ENCODE measurements at places on chromosomes 13 and 19. TPM values are rescaled to one million over a fixed set of nuclear protein-coding genes. Genes with fewer than 3 reads are reported as not detected.

- DNase-seq: no peak
These were observed 97.5 kb downstream of the RGCC start for GRCh38 chr13:41554626-41555386.

DNA sequence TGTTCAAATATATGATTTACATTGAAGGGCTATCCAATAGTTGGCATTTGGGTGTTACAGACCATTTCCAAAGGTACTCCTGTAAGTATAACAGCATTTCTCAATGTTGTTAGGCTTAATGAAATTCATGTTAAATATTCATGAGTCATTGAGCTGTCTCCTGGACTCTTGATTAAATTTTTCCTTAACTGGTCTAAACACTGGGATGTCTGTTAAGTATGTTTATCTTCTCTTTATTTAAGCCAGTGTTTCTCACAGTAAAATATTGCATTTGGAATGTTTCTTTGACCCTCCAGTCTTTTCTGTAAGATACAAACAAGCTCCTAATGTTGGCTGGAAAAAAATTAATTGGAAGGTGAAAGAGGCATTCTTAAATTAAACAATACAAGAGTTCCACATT, 402.5 kb upstream of the HTR2A start:
- DNase-seq: no peak

DNA sequence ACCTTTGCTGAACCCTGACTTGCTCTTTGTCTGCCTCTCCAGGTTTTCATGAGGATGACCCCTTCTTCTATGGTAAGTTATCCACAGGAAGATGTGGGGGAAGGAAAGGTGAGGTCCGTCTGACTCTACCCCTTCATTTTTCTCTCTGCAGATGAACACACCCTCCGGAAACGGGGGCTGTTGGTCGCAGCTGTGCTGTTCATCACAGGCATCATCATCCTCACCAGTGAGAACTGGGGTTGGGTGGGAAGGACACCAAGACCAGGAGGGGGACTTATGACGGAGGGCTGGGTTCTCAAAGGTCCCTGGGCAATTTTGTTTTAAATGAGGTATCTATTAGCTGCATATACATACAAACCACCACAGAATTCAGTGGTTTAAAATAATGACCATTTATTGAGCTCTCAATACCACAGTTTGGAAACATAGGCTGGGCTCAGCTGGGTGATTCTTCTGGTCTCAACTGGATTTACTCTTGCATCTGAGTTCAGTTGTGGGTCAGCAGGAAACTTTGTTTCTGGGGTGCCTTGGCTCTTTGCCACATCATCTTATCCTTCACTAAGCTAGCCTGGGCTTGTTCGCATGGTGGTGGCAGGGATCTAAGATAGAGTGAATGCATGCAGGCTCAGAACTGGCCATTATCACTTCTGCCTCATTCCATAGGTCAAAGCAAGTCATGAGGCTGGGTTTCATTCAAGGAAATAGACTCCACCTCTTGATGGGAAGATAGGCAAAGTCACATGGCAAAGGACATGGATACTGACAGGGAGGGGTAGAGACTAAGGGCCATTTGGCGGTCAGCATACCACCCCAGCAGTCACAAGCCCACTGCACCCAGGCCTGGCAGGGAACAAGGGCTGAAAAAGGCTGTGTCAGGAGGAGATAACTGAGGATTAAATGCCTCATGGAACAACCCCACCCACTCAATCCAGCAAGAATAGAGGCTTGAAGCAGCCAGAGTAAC, 11.8 kb downstream of the FXYD5 start:
- no peak for DNase-seq

- DNase-seq: no peak
These were observed 16.0 kb downstream of the NAPSA start for GRCh38 chr19:50349277-50350057.

GRCh38 chr13:73742982-73743381, 391.2 kb downstream of the KLF12 start:
- no peak for DNase-seq

GRCh38 chr19:38057959-38058690, 151.1 kb downstream of the SIPA1L3 start:
- DNase-seq: no peak

- no peak for DNase-seq
These were observed 33.0 kb upstream of the SGCG start for GRCh38 chr13:23147827-23148226.

- no peak for DNase-seq
These were observed 243.6 kb downstream of the DLEU7 start for GRCh38 chr13:50599927-50600326.

DNA sequence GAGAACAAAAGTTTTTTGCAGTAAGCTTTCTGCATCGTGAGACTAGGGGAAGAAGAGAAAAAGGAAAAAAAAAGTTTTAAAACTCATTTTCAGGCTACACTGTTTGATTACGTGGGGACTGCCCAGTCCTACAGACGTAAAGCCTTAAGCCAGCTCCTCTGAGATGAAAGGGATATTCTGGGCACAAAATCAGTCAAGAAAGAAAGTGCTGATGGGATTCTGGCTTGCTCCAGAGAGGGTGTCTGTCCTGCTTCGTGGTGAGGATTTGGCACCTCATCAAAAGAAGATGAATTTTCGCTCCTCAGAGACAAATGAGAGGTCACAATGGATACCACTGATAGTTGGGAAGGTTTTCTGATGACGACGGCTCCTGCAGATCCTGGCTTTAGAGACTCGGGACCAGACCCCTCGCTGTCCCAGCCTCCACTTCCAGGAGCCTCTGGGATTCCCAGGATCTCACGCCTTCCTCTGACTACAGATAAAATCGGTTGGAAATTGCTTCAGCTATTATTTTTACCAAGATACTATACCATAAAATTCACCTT, 9.7 kb downstream of the TEX29 start:
- no peak for DNase-seq

GRCh38 chr19:18271433-18271841, 2.8 kb downstream of the IQCN start:
- no peak for DNase-seq

GRCh38 chr13:79346300-79346914, 59.6 kb downstream of the RBM26 start:
- no peak for DNase-seq

DNA sequence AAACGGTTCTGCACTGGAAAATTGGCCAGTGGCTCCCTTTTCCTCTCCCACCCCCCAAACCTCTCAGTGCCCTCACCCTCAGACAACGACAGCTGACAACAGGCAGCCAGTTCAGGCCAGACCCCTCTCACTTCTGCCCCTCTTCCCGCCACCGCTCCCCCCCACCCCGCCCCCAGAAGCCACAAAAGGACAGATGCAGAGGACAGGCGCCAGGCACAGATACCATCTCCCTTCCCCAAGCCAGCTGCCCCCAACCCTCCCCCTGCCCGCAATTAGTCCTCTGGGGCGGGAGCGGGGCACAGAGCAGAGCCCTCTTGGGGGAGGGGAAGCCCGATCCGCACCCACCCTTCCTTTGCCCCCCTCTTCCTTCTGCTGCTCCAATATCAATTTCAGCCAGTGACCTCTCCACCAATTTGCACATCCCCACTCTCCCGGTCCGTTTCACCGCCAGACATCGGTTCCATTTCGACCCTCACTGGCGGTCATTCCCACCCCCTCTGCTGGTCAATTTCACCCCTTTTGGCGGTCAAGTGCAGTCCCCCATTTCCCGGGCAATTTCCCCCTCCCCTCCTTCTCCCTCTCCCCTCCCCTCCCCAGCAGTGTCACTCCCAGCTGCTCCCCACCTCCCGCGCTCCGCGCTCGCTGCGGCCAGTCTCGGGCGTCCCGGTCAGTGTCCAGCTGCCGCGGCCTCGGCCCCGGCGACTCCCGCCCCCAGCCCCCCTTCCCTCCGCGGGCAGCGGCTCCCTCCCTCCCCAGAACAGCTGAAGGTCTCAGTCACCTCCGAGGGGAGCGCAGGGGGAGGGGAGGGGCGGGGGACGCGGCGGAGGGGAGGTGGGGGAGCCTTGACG, at the start of gene SHD:
SHD (plus strand) TSS at position 848 of the 848 bp plus-strand sequence. CDS start 798 bp downstream, outside the sequence.
- no peak for DNase-seq

GRCh38 chr19:41944336-41944735, 14.8 kb downstream of the RABAC1 start:
- no peak for DNase-seq

GRCh38 chr13:66503890-66504289, 726.2 kb downstream of the PCDH9 start:
- DNase-seq: no peak

- no peak for DNase-seq
These were observed 35.9 kb downstream of the BTBD2 start for GRCh38 chr19:1979642-1980041.

GRCh38 chr19:38004186-38004520, 97.1 kb downstream of the SIPA1L3 start:
- DNase-seq: no peak

DNA sequence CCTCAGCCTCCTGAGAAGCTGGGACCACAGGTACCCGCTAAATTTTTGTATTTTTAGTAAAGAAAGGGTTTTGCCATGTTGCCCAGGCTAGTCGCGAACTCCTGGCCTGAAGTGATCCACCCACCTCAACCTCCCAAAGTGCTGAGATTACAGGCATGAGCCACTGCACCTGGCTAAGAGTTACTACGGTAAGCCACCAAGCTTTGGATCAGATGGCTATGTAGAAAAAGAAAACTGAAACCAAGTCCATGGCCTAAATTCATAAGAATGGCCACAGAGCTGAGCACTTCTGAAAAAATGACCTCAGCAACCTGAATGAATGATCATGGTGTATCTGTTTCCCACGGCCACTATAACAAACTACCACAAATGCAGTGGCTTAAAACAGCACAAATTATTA, 9.4 kb downstream of the OPA3 start:
- no peak for DNase-seq

- DNase-seq: no peak
These were observed 217.0 kb upstream of the OBI1 start for GRCh38 chr13:78875792-78876580.

- DNase-seq: no peak
These were observed 441.0 kb downstream of the KLF12 start for GRCh38 chr13:73693215-73693614.

Gene DDA1
- 33.3 TPM for total RNA-seq

Gene KMT5C
- total RNA-seq: 6.9 TPM

Gene WDR18
- total RNA-seq: 17.2 TPM

Gene SLITRK6
- total RNA-seq: 0.84 TPM

Gene NHLRC3
- total RNA-seq: 12.2 TPM

Gene CCL25
- not detected for total RNA-seq

Gene SULT2A1
- total RNA-seq: not detected

Gene GADD45B
- 189 TPM for total RNA-seq

Gene GGN
- total RNA-seq: 0.34 TPM

Gene LINGO3
- not detected for total RNA-seq

Gene MCF2L
- 41.6 TPM for total RNA-seq

Gene PLK5
- not detected for total RNA-seq
